ENCODE measurements at places on chromosomes 1 and 21. TPM values are rescaled to one million over a fixed set of nuclear protein-coding genes. Genes with fewer than 3 reads are reported as not detected.

The EXTL1 gene
- total RNA-seq, result 2.1 TPM

GRCh38 chr1:29406814-29407213, 170.5 kb downstream of the PTPRU start:
- H3K4me3 ChIP-seq, result no peak overlapping the region
- H3K36me3 ChIP-seq, result no peaks in the 10 kb centered on the region
- H3K27me3 ChIP-seq, result peaks cover 7% of the 10 kb centered on the region
- no peaks in the 10 kb centered on the region for H3K4me1 ChIP-seq
- no peak overlapping the region for H3K27ac ChIP-seq

DNA sequence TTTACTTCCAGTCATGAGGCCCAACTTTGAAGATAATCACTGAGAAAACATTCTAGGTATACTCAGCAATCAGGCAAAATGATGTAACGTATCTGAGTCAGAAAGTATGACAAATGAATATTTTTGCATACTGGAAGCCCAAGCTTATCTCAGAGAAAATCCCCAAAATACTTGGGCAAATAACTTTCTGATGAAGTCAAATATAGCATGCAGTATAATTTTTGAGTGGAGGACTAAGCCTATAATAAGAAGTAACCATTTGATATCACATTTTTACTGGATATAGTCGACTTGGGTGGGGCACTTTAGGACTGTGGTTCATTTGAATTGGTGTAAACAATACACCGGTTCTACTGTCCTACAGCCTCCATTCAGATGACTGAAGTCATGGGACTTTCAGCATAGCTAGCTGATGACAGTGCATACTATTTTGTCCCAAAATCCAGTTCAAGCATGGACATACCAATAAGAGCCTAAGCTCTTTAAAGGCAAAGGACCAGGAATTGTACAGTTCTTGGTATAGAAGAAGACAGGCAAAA, 2.3 kb upstream of the GADD45A start:
- DNase-seq, result no peak
- H3K27me3 ChIP-seq, result no peaks in the 10 kb centered on the region
- peaks cover 32% of the 10 kb centered on the region for H3K4me1 ChIP-seq

DNA sequence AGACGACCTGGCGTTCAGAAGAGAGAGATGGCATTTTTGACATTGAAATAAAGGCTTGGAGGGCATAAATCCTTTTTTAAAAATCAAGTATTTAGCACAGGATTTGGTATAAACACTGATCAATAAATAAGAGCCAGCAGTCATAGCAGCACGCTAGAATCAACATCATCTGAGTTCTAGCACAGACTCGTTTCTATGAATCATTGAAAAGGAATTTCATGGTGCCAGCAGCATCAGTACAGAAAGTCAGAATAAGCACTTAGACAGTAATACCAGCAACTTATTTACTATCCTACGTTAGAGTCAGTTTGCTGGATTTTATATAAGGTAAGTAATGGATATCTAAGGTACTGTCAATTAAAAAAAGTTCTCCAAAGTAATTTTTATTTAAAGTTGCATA, 119.3 kb downstream of the HLCS start:
- no peak overlapping the region for H3K27ac ChIP-seq
- no peaks in the 10 kb centered on the region for H3K36me3 ChIP-seq
- no peak for DNase-seq
- no peaks in the 10 kb centered on the region for H3K4me1 ChIP-seq
- H3K4me3 ChIP-seq, result no peak overlapping the region
- H3K27me3 ChIP-seq, result no peaks in the 10 kb centered on the region

GRCh38 chr21:36070999-36071398, 1.2 kb downstream of the CBR1 start:
- H3K4me1 ChIP-seq, result peaks cover 16% of the 10 kb centered on the region
- no peak for DNase-seq
- H3K36me3 ChIP-seq, result no peaks in the 10 kb centered on the region
- H3K27me3 ChIP-seq, result no peaks in the 10 kb centered on the region
- H3K27ac ChIP-seq, result no peak overlapping the region

Data from esophagus muscularis mucosa (tissue), 4 donors.